ENCODE measurements at places on chromosomes 12 and 14.

- no peak for DNase-seq
Measured at GRCh38 chr14:54785778-54786770, 116.6 kb downstream of the GCH1 start.

GRCh38 chr14:101250948-101251811, 310.1 kb upstream of the DIO3 start:
- DNase-seq, result no peak

DNA sequence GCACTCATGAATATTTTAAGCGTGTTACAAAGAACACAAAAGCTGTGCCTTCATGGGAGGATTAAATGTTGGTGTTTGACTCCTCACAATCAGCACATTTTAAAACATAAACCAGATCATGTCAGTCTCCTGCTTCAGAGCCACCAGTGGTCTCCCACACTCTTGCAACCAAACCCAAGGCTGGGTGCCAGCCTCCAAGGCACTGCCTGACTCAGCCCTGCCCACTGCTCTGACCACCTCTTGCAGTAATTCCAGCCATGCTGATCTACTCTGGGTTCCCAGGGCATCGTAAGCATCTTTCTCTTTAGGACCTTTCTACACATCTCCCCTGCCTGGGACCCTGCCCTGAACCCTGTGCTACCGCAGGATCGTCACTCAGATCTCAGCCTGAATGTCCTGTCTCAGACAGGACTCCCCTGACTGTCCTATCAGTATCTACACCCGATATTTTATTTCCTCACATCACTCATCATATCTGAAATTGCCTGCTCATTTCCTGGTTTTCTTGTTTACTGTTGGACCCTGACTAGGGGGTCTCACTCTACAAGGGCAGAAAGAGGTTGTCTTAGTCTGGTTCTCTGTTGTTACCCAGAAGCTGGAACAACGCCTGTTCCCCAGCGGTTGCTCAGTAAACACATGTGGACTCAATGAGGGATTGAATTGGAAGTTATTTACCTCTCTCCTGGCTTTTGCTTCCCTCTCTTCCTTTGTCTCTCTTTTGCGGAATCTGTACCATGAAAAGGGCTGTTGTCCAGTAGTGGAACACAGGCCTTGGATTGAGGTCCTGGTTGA, 449.8 kb downstream of the RAD51B start:
- DNase-seq, result no peak

GRCh38 chr14:94469261-94469660, 6.7 kb downstream of the SERPINA9 start:
- no peak for DNase-seq

DNA sequence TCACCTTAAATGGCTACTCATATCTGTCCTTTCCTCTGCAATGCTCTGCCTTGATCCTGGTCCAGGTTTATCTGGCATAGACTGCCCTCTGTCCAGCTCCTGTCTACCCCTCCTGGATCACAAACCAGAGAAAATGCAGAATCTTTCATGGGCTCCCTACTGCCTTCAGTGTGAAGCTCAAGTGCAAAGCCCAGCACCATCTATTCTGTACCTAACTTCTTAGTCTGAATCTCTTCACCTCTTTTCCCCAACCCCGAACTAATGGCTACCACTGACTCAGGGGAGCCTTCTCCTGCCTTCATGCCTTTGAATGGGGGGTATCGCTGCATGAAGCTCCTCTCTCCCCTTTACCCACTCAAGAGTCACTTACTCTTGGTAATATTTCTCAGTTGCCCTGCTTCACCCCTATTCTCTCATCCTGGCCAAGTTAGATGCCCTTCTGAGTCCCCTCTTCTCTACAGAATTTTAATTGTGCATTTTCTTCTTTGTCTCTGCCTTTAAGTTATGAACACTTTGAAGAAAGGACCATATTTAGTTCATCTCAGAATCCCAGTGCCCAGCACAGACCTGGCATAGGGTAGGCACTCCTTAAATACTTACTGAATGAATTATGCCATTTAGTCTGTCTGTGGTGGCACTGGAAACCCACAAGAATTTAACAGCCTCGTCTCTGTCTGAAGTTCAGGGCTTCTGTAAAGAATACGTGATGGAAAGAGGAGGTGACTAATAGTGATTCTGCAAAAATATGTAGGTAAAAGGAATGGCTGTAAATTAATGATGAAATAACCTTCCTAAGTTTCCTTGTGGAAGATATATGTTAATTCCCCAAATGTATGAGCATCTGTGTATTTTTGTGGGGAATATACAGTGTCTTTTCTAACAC, 191.3 kb upstream of the AMIGO2 start:
- peak; percentile 98 for DNase-seq

DNA sequence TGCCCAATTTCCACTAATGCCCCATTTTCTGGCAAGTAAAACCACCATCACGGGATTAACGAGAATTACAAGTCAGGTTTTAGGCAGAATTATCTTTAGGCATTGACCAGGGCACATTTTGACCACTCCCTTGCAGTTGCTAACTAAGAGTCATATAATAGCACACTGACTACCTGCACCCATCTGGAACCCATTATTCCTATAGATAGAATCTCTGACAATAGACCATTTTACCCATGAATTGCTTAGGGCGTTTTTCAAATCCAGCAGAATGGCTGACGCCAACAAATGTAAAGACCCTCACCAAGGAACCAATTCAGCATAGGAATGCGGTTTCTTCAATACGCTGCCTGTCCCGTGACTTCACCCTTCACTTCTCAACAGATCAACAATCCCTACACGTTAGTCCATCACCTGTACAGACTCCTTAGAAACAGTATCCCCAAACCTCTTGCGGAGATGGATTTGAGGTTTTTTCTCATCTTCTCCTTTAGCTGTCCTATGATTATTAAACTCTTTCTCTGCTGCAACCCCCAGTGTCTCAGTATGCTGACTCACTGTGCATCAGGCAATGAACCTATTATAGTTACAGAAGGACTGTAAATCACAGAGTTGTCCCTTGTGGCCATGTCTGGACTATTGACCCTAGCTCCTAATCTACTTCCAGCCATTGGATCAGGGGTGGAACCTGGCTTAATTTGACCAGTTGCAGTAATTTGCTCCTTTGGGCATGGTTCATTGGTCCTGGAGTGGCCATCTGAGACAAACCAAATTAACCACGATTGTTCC, 177.3 kb upstream of the PLXNC1 start:
- no peak for DNase-seq

DNA sequence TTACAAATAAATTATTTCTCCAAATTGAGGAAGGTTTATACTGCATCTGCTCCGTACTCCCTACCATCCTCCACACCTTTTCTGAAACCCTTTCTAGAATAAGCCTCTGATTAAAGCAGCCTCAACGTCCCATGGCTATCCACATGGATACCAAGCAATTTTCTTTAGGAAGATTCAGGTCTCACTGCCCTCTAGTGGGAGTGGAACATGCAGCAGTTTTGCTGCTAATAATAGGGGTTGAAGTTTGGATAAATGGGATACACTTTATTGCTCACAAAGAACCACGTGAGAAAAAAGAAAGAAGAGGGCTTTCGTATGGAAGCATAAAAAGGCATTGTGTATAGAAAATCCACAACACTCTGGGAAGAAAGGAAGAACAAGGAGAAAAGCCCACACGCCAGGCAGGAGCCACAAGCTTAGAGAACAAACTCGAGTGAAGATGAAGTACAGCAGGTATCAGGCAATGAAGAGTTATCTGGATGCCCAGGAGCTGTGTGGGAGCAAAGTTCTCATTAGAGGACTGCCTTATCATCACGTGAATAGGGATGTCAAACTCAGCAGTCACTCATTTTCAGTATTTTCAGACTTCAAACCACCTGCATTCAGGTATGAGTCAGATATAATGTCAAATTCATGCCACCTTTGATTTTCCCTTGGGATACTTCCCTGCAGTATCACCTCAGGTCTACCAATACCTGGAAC, 45.8 kb downstream of the CCER1 start:
- DNase-seq, result peak; percentile 56

- no peak for DNase-seq
Measured at GRCh38 chr14:64721899-64722298, 17.7 kb downstream of the PLEKHG3 start.

DNA sequence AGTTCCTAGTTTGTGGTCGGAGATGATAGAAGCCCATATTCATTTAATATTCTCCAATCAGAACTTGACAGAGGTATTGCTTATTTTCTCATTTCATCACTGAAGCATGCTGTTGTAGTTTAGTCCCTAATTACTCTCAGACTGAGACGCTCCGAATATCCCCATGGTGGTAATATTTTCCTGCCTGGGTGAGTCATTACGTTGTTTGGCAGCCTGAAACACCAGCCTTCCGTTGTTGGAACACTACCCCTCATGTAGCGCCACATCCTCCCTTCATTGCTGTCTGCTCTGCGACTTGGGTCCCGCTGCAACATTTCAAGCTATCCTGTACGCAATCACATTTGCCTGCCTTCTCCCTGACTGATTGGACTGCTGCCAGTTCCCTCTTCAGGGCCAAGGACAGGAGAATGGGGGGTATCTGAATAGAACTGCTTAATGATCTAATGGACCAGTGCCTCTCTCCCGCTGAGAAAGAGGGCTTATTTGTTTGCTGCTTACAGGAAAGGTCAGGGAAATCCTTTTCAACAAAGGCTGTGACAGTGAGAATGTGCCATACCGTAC, 369.1 kb downstream of the NPAS3 start:
- peak; percentile 76 for DNase-seq

- DNase-seq, result no peak
Measured at GRCh38 chr12:96400631-96401075, 414 bp upstream of the CDK17 start.

DNA sequence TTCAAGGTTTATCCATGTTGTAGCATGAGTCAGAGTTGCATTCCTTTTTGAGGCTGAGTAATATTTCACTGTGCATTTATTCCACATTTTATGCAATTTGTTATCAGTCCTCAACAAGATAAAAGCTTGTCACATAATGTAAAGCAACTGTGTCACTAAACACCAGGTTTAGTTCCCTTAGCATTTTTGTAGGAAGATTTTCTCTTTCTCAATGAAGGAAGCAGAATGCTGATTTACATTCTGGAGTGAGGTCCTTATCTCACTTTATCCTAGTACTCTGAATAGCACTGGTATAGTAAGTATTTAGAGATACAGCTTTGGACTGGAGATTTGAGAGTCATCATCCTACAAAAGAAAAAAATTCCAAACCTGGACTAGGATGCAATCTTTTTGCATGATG, 9.8 kb upstream of the EXD2 start:
- no peak for DNase-seq

- peak; percentile 68 for DNase-seq
Measured at GRCh38 chr12:85872497-85873091, 1.5 kb upstream of the NTS start.

GRCh38 chr14:34368115-34368970, 93.7 kb downstream of the SPTSSA start:
- no peak for DNase-seq

DNA sequence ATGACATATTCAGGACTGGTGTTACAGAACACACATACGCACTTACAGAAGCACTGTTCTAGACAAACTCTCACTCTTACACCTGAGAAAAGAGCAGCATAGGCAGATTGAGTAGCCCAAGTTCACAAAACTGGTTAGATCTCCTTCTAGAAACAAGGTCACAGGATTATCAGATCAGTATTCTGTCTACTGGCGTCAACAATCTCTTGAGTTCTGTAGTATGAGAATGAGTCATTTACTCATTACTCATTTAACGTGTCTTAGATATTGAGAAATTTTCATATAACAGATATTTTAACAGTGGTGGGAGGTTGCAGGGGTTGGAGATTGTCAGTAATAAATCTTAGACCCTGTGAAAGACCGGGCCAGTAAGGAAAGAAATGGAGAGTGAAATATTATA, 2.8 kb upstream of the TSPAN8 start:
- peak; percentile 17 for DNase-seq

DNA sequence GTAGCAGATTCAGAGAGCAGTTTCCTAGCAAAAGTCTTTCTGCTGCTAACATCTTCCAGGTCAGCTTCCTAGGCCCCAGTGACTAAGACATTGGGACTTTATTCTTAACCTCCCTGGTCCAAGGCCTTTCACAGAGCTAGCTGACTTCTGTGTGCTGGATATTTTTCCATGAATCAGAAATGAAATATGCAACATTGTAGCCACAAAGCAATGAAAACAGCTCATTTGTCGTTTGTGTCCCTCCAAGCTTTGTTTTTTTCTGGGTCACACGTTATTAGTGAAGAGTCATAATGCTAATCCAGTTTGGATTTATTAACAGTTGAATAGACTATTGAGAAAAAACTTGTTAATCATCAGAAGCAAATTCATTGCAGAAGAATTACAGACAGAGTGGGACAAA, 82.4 kb downstream of the ARF6 start:
- DNase-seq, result peak; percentile 98

All from kidney tubule cell (primary cell).